ENCODE measurements at places on chromosomes 11 and 22. TPM values are rescaled to one million over a fixed set of nuclear protein-coding genes. Genes with fewer than 3 reads are reported as not detected.

Gene VPREB3
- 1.1 TPM for total RNA-seq

Gene C11orf87
- total RNA-seq = 0.49 TPM

GRCh38 chr11:123404676-123405075, 25.4 kb upstream of the GRAMD1B start:
- DNase-seq = no peak

- DNase-seq = no peak
Measured at GRCh38 chr11:14860511-14860910, 31.5 kb downstream of the CYP2R1 start.

- peak; percentile 48 for DNase-seq
Measured at GRCh38 chr11:131668500-131669400, 298.3 kb downstream of the NTM start.

GRCh38 chr11:98964146-98964545, 56.6 kb upstream of the CNTN5 start:
- no peak for DNase-seq

GRCh38 chr11:34268906-34269430, 88.8 kb downstream of the ABTB2 start:
- no peak for DNase-seq

DNA sequence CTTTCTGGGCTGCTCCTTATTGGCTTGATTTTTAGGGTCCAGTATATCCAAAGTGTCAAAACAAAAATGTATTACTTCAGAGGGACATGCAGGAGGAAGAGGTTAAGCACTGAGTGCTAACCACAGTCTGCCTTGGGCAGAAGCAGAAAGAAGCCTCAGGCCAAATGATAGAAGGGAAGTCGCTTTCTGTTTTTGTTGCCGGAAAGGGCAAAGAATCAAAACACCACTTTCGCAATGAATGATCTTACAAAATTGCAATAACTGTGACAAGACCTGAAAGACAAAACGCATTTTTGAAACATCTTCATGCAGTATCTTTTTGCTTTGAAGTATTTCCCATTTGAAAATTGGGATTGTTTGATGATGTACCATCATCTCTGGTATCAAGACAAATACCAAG, 70.1 kb upstream of the PICALM start:
- no peak for DNase-seq

All from cardiac muscle cell (in vitro differentiated cells and primary cell).